Activated B cell treated with CpG ODN at 0.5 μM for 24 hours (primary cell): ENCODE measurements at places on chromosomes 3 and 15. TPM values are rescaled to one million over a fixed set of nuclear protein-coding genes. Genes with fewer than 3 reads are reported as not detected.

- no peak for DNase-seq
These were observed 281.7 kb downstream of the EFHB start for GRCh38 chr3:19652336-19652735.

TM4SF1 gene
- total RNA-seq, result not detected in 2 replicates

- DNase-seq, result no peak
These were observed 64.2 kb upstream of the TIMP4 start for GRCh38 chr3:12222775-12223485.

DNA sequence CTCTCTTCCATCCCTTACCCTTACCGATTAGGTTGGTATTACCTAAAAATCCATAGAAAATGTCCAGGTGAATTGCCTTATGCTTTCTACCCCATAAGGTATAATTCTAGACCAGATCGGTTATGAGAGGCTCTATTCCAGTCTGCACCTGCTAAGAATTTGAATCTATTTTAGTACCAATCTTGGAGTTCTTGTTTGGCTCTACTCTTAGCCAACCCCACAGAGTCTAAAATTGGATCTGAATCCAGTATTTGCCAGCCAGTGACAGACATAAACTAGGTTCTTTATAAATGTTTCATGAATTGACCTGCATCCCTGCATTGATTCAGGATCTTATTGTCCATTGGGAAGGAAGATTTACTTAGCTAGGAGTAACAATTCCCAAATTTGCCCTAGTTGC is 6.5 kb downstream of the KLHL24 start:
- no peak for DNase-seq

DNA sequence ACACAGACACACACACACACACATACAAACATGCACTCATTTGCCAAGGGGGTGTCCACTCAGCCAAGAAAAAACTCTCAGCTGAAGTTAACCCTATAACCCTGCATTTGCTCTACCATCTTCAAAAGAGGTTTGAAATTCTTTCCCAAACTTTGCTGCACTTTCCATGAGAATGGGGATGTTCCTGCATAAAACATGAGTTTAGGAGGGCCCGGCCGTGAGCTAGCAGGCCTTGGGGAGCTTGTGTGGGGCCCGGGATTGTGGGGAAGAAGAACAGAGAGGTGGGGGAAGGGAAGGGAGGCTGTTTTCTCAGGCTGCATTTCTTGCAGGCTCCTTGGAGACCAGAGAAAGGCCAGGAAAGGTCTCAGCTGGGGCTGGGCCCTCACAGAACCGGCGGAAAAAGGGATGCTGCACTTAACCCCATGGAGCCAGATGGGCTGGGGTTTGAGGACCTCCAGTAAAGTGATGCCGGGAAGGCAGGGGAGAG is 40.8 kb downstream of the SEMA5B start:
- DNase-seq, result no peak
